ENCODE measurements at places on chromosomes 7 and 10.

DNA sequence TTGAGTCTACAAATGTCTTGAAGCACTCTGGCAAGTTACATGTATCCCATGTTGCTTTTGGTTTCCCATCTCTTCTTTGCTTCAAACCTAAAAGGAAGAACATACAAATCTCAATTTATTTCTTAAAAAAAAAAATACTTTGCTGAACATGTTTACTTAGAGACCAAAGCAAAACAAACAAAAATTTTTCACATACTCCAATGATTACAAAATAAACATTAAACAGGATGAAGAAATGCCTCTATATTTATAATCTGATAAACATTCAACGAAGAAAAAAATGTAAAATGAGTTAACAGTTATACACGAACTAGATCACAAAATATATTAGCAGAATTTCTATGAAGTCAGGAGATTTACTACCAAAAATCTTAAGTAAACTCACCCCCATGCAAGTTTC, 31.3 kb downstream of the FAM204A start:
- DNase-seq: no peak

DNA sequence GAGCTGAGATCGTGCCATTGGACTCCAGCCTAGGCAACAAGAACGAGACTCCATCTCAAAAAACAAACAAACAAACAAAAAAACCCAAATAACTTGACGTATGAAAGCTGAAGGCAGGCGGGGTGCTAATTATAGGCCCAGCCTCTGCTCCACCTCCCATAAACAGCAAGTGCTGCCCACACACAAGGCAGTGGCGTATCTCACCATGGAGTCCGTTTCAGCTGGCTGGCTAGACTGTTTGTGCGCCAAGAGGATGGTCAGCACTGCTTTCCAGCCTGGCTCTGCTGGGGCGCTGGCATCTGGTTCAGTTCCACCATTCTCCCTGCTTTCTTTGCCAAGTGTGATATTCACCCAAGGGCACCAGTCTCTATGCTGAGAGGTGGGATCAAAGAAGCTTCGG, 29.1 kb downstream of the ZC3HC1 start:
- no peak for DNase-seq

GRCh38 chr10:28087661-28088351, 88.9 kb upstream of the ODAD2 start:
- no peak for DNase-seq

DNA sequence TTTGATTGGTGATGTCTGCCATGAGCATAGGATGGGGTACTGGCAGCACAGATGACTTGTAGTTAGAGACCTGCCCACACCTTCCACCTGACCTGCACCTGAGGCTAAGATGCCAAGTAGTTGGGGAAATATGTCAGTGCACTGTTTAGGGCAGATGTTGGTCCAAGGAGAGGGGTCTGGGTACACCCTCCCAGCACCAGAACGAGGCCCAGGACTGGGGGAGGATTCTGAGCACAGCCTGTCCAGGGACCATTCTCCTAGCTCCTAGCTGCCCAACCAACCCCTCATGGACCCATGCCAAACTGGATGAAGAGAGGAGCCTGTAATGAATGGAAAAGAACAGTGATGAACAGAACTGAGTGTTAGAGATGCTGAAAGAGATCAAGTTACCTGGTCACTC, 28.0 kb downstream of the FRMPD2 start:
- DNase-seq: no peak

GRCh38 chr10:15990535-15991129, 130.3 kb upstream of the MINDY3 start:
- no peak for DNase-seq

DNA sequence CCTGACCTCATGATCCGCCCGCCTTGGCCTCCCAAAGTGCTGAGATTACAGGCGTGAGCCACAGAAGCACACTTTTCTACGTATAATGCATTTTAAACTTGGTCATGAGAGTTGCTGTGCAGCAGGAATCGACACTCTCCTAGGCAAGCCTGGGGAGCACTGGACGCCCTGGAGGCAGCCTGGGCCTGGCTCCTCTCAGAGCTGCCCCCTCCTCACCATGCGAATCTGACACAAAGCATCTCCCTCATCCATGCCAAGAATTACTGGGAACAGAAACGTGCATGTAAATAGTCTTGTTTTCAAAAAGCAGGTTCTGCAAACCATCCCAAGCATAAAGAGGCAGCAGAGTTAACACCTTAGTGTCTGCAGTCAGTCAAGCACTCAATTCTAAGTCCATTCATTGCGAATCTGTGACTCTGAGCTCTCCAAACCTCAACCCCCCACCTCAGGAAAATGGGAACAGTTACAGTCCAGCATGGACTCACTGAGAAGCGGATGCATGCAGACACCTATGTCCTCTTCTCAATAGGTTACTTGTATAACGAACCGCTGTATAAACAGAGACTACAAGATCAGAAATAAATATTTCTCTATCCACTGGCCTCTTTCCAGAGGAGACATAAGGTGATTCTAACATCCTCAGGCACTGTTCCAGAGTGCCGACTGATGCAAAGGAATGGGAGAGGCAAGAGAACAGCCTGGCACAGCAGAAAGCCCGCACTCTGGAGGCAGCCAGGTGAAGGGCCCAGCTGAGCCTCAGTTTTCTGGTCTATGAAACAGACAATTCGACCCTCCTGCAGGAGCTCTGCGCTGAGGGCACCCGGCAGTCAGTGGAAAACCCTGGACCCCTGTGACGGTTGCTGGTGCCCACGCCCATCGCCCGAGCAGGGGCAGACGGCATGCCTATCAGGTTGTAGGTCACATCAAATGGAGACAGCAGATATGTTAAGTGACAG, 68.9 kb downstream of the MAD1L1 start:
- DNase-seq: no peak

- DNase-seq: no peak
Observed at GRCh38 chr7:116859323-116859722, 3.1 kb upstream of the CAPZA2 start.

DNA sequence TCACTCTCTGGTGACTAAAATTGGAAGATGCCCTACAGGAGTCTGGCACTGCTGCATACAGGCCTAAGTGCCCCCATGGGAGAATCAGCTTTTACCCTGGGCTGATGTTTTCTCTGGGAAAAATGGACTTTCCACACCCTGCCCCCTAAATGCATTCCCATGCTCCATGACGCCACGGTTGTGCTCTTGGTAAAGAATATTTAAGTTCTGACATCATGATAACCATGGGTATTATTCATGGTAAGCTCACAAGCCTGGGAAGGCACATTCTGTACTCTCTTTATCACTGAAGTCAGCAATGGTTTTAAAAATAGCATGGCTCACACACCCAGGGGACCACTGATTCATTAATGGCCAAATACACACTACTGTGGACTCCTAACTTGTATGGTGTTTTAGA, 43.4 kb downstream of the HIPK2 start:
- no peak for DNase-seq

GRCh38 chr10:103709341-103709920, 145.9 kb downstream of the SH3PXD2A start:
- no peak for DNase-seq

- no peak for DNase-seq
Observed at GRCh38 chr10:54402576-54402975, 398.5 kb downstream of the PCDH15 start.
